ENCODE measurements at places on chromosomes 6 and 20. TPM values are rescaled to one million over a fixed set of nuclear protein-coding genes. Genes with fewer than 3 reads are reported as not detected.

DNA sequence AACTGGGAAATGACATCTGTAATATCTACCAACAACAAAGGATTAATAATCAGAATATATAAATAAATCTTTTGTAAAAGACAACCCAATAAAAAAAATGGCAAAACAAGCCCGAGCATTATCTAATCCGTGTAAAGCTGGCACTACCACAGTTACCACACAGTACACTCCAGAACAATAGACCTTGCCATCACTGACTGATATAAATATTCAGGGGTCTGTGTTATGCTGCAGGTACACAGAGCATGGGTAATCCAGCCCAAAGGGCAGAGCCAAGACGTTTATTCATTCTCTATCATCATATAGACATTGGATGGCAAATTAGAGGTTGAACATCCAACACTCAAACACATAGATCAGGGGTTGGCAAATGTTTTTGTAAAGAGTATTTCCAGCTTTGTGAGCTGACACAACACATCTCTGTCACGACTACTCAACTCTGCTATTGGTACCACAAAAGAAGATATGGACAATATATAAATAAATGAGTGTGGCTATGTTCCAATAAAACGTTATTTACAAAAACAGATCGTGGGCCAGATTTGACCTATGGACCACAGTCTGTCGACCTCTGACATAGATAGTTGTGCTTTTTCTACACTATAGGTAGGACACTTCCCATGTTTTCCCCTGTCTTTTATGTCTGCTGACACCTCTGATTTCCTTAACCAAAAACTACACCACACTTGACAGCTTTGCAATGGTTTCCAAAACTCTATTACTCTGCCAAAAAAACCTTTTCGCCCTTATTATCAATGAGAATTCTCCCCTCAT, 4.5 kb downstream of the NCOA6 start:
- DNase-seq, result no peak

Gene EYA4
- total RNA-seq, result 33.7 TPM

Gene TINAG
- total RNA-seq, result not detected

GRCh38 chr6:35359744-35360348, 17.5 kb downstream of the PPARD start:
- no peak for DNase-seq

GRCh38 chr6:144667532-144668503, 382.7 kb downstream of the UTRN start:
- no peak for DNase-seq

Gene SLC35B2
- total RNA-seq, result 177 TPM

- DNase-seq, result no peak
These were observed 524.8 kb upstream of the GJE1 start for GRCh38 chr6:141607956-141608355.

Data from H4 (cell line).